ENCODE measurements at places on chromosomes 16 and 17. TPM values are rescaled to one million over a fixed set of nuclear protein-coding genes. Genes with fewer than 3 reads are reported as not detected.

TBC1D3B gene
- 12.1 TPM for total RNA-seq

ZSCAN10 gene
- not detected for total RNA-seq

TAT gene
- total RNA-seq: 0.79 TPM

CLEC18C gene
- total RNA-seq: 0.55 TPM

AXIN2 gene
- 17.6 TPM for total RNA-seq

SLC13A2 gene
- 50.3 TPM for total RNA-seq

SLC35G6 gene
- total RNA-seq: not detected

NOD2 gene
- total RNA-seq: 0.41 TPM

MYO15A gene
- total RNA-seq: 1.3 TPM

TMEM114 gene
- not detected for total RNA-seq

BICDL2 gene
- 124 TPM for total RNA-seq

MT4 gene
- not detected for total RNA-seq

PCGF2 gene
- total RNA-seq: 10.9 TPM

CRYBA1 gene
- not detected for total RNA-seq

KRTAP2-2 gene
- not detected for total RNA-seq

TP53TG3C gene
- not detected for total RNA-seq

SRL gene
- total RNA-seq: 0.32 TPM

HOXB1 gene
- total RNA-seq: not detected

SULT1A2 gene
- 51.1 TPM for total RNA-seq

PHKB gene
- total RNA-seq: 74.1 TPM

HIC1 gene
- 32.5 TPM for total RNA-seq

SCGB1C2 gene
- not detected for total RNA-seq

SLC12A3 gene
- not detected for total RNA-seq

GJC1 gene
- 16.7 TPM for total RNA-seq

IFI35 gene
- total RNA-seq: 81.1 TPM

CLEC3A gene
- not detected for total RNA-seq

TXNDC17 gene
- total RNA-seq: 305 TPM

MMP28 gene
- 368 TPM for total RNA-seq

KRTAP4-4 gene
- total RNA-seq: not detected

QRICH2 gene
- 1.6 TPM for total RNA-seq

PPY gene
- total RNA-seq: not detected

SKAP1 gene
- total RNA-seq: not detected

CDH13 gene
- total RNA-seq: 5.0 TPM

HSD17B1 gene
- total RNA-seq: 0.95 TPM

SPIRE2 gene
- 131 TPM for total RNA-seq

SPATA22 gene
- total RNA-seq: not detected

TEKT3 gene
- total RNA-seq: 0.41 TPM

OR3A3 gene
- not detected for total RNA-seq

GLIS2 gene
- 2.4 TPM for total RNA-seq

CLEC18B gene
- total RNA-seq: not detected

OSGIN1 gene
- 10.7 TPM for total RNA-seq

HBQ1 gene
- not detected for total RNA-seq

CASKIN1 gene
- 0.14 TPM for total RNA-seq

SRCAP gene
- total RNA-seq: 98.4 TPM

SSTR5 gene
- not detected for total RNA-seq

RAP1GAP2 gene
- total RNA-seq: 35.0 TPM

KREMEN2 gene
- 1.1 TPM for total RNA-seq

DPEP3 gene
- not detected for total RNA-seq

RILP gene
- 130 TPM for total RNA-seq

MYH2 gene
- not detected for total RNA-seq

KRTAP4-3 gene
- not detected for total RNA-seq

THRA gene
- total RNA-seq: 55.4 TPM

CYGB gene
- 14.3 TPM for total RNA-seq

C1QTNF1 gene
- 9.8 TPM for total RNA-seq

PTX4 gene
- total RNA-seq: not detected

KCNAB3 gene
- total RNA-seq: not detected

ENPP7 gene
- not detected for total RNA-seq

DYNLRB2 gene
- total RNA-seq: not detected

EMP2 gene
- total RNA-seq: 51.0 TPM
